OCI-LY7 (cell line): ENCODE measurements at places on chromosomes 12 and 14.

DNA sequence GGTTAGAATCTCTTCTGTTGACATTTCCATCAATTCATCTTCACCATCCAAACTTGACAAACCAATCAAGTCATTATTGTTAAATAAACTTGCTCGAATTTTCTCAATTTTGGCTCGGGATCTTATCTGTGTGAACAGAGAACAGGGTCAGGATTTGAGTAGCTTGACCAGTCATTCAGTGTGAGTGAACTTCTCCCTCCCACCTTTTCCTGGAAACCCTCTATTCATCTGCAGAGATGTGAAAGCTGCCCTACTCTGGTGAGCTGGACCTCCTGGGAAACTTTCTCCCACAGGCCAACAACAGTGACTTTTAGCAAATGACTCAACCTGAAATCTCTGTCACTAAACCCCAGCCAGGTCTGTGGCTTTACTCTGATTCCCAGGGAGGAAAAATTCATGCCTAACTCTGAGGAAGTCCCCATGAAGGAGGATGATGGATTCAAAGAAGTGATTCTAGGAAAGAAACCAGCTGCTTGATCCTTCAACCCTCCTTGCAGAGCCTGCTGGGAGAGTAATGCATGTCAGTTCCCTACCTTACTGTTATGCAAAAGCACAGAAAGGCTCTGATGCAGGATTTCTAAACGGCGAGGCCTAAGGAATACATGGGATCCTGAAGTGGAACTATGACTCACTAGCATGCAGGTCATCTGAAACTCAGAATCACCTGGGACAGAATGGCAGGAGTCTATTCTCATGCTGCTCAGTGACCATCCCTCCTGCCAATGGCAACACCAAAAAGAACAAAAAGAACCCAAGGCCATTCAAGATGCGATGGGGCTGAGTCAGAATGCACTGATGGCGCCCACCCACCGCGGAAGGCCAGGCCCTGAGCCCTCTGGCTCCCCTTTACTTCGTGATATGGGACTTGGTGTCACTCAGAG, 58.0 kb downstream of the TRAFD1 start:
- no peak for DNase-seq

DNA sequence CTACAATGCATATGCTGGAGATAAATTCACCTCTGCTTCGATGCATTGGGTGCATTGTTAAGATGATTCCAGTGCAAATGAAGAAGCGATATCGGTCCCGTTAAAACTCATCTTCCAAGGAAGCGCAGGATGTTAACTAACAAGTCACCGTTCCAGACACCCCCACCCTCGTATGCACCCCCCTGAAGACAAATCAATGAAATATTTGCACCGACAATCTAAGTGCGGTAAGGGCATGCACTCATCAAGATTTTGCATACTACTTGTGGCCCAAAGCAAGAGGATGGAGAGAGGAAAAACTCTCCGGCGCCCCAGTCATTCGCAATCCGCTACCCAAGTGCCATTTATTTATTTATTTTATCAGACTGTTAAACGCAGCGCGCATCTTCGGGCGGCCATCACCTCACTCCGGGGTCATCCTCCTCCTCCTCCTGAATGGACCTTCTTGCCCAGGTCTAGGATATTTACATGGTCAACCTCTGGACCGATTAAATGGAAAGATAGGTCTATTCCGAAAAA, 1.2 kb downstream of the NOVA1 start:
- no peak for DNase-seq

GRCh38 chr14:26200687-26201086, 397.1 kb downstream of the NOVA1 start:
- no peak for DNase-seq

GRCh38 chr14:37466003-37466622, 128.9 kb downstream of the FOXA1 start:
- no peak for DNase-seq
